ENCODE measurements at places on chromosomes 2 and 18.

DNA sequence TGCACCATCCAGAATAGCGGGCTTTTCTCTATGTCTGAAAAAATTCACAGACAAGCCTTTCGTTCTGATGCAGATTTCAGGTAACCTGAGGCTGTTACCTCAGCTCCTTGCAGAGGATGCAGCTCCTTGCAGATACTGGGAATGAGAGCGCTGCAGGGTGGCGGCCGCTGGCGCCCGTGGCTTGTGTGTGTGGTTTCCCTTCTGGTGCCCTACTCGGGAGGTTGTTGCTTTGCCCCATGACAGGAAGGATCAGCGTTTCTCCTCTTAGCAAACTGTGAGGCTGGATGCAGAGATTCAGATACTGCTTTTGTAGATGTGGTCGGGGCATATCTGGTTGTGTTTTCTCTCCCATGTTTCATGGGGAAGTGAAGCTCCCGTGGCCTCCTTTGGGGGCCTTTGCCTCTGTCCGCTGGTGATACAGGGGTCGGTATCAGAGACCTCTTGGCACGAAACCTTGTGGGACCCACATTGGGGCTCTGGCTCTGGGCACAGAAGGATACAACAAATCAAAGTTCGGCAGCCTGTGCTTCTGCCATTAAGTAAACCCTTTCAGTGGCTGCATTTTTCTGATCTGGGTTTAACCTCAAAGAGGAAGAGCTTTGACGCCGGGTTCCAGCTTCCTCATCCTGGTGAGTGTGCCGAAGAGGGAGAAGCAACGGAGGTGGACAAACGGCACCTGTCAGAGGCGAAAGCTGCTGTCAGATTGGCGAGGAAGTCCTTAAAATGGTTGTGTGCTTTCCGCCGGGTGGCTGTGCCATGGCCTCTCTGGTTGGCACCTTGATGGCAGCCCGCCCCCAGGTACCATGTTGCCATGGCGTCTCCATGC, 127.8 kb downstream of the MBP start:
- no peak for DNase-seq

GRCh38 chr2:228700638-228701037, 519.2 kb upstream of the SPHKAP start:
- DNase-seq = no peak

DNA sequence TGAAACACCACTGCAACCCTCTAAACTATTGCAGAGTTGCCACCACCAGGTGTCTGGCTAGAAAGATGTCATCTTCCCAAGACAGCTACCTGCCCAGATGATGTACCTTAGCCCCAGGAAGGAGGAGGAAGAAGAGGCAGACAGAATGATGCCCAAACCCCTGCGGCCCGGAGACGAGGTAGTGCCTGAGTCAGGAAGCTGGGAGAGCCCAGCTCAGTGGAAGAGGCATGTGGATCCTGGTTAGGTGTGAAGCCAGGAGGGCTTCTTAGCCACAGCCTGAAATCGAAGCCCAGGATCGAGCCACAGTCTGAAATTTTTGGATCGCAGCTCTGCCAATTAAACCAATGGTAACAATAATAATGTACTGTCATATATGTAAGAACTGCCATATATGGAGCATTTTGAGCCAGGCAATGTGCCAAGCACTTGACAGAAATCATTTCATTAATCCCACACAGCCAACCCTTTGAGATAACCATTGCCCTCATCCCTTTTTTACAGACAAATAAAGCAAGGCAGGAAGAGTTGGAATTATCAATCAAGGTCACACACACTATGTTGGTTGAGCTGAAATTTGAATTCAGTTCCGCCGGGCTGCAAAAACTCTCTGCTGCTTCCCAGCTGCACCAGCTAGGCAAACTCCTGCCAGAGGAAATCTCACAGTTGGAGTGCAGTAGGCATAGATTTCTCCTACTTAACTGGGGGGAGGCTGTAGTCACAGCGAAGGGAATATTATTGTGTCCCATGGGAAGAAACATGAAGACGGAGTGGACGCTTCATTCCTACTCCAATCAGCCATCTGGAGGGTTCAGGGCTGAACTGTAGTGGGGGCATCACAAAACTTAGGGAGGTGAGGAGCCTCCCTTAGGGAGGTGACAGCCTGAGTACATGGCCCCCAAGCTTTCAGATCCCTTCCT, 19.4 kb upstream of the CYP1B1 start:
- no peak for DNase-seq

GRCh38 chr2:42359965-42360483, 993 bp downstream of the COX7A2L start:
- DNase-seq = no peak

GRCh38 chr2:191636235-191636543, 41.7 kb upstream of the NABP1 start:
- no peak for DNase-seq

- no peak for DNase-seq
Observed at GRCh38 chr2:204505946-204506345, 39.3 kb upstream of the PARD3B start.

DNA sequence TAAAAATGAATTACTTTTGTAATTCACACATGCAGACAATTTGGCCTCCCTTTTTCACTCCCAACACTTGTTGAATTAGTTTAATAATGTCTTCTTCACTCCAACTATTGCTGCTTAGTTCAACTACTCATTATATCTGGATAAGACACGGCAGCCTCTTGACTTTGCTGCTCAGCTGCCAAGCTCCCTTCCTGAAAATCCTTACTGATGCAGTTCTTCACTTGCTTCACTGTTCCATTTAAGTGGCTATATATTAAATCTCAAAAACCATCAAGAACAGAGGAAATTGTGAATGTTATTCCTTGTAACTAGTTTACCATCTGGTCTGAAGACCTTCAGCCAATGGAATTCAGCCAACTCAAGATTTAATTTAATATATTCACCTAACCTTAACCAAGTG, 127.1 kb downstream of the NCOA1 start:
- no peak for DNase-seq

- no peak for DNase-seq
Observed at GRCh38 chr18:21074336-21075323, 37.0 kb downstream of the ROCK1 start.

All from brain pericyte (primary cell).